NCI-H2081 (cell line): ENCODE measurements at places on chromosomes 5 and 9.

DNA sequence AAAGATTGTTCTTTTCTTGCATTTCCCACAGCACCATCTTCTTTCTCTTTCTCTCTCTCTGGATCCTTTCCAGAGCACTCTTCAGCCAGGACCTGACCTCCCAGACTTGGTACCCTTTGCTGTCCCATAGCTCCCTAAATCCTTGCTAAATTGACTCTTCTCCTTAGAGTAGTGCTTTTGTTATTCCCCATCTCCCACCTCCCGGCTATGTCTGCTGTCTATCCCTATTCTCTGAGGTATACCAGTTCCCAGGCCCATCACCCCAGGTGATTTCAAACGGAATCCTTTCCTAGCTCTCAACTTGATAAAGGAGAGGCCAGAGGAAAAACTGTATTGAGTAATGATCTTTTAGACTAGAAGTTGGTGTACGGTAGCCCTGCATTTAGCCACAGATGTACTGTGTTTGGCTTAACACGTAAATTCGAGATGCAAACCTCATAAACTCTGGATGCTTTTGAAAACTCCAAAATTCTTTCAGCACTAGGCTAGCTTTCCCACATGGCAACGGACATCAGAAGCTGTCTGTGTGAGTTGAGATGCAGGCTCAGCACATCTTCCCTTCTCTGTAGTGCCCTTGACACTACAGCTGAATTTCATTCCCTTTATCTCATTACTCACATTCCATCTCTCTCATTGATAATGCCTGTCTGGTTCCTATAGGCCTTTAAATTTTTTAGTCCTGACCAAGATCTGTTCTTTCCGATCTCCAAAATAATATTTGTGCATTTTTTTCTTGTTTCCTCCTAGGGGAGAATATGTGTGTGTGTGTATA is 320.8 kb upstream of the ITGA1 start:
- DNase-seq, result no peak

GRCh38 chr9:128394379-128395168 is 23.4 kb downstream of the URM1 start:
- no peak for DNase-seq

- no peak for DNase-seq
Measured at GRCh38 chr9:78406146-78406545, 109.2 kb downstream of the PSAT1 start.

DNA sequence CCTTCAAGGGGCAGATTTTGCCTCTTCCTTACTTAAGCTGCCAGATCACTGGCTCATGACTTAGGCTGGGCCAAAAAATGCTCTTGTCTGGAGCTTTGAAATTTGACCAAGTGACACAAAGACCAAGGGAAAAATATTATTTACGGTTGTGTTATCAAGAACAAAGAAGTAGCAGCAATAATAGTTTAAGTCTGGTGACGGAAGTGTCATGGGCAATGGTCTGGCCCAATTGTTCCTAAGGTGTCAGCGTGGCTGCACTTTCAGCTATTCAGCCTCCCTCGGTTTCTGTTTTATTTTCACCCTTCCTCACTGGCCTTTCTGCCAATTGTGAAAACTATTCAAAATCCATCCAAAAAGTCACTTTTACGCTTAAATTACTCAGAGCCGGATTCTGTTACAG is 185.3 kb downstream of the CDH18 start:
- no peak for DNase-seq

DNA sequence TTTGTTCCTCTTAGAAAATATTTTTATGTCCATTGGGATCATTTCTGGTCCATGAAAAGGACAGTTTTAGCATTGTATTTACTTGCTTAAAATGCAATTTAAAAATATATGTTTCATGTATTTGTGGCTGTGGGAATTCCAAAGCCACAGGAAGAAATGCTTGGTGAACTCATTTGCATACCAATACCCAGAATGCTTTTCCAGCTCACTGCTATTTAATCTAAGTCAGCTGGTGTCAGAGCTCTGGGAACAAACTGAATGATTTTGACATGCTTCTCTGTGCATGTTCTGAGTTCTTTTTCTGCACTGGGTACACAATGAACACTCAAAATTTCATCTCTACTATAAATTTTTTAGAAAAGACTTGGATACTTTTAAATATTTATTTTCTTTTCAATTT is 482.8 kb upstream of the ARRDC3 start:
- no peak for DNase-seq

DNA sequence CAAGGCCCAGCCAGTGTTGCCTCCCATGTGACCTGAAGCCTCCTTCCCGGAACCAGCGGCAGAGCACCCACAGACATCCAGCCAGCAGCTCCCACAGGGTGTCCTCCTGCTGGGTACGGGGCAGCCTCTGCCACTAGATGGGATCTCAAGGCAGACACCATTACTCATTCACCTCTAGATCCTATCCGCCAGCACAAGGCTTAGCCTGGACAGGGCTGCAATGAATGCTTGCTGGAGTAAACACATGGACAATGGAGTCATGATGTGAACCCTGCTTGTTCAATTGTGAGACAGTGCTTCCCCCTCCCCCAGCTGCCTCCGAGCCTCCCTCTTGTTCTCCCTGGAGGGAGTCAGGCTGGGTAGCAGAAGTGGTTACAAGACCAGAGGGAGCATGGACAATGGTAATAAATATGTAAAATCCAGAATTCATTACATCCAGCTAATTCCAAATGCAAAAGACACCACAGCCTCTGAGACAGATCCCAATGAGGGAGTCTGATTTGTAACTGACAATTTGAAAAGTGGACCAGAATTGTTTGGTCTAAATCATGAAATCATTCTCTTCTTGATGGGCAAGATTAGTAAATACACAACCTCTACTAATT is 132.0 kb downstream of the CRB2 start:
- no peak for DNase-seq

DNA sequence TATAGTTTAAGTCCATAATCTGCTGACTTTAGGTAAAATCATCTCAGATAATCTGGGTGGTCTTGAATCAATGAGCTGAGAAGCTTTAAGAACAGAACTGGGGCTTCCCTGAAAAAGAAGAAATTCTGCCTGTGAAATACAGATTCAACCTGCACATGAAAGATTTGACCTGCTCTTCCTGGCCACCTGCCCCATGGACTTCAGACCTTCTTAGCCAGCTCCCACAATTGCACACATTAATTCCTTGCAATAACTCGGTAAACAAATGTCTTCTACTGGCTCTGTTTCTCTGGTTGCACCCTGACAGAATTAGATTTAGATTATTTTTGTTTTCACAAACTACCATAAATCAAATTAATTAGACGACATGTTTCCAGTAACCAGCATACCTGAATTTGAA is 2117.9 kb upstream of the C9orf72 start:
- no peak for DNase-seq

DNA sequence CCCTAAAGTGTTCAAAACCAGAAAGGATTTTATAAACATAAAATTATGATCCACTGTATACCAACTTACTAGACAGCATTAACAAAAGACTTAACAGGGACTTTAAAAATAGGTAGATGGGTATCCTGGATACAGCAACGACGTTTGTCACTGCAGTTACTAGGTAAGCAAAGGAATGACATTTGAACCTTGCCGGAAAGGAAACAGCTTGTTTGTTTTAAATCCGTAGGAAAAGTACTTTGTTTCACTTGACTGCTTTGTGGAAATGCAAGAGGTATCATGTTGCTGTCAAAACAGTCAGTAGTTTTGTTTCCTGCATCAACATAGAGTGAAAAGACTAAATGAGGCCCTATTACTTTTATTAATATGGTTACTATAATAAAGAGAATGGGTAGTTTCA is 122.9 kb downstream of the CDC42SE2 start:
- peak; percentile 50 for DNase-seq
